ENCODE measurements at places on chromosomes 2 and 18.

GRCh38 chr2:132374151-132374550, 42.5 kb upstream of the GPR39 start:
- peak; percentile 73 for DNase-seq

DNA sequence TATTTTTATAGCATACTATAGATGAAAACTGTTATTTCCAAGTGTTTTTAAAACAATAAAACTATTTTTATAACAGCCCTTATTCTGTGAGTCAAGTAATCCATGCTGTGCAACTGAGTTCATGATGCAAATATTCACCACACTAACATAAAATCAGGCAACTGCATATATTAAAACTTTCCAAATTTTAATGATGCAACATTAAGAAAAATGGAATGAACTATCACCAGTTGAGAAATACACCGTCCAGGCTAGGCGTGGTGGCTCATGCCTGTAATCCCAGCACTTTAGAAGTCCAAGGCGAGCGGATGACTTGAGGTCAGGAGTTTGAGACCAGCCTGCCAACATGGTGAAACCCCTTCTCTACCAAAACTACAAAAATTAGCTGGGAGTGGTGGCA, 114.5 kb downstream of the CDH2 start:
- DNase-seq, result peak; percentile 71

- no peak for DNase-seq
Observed at GRCh38 chr18:66734451-66734850, 130.6 kb upstream of the CDH19 start.

DNA sequence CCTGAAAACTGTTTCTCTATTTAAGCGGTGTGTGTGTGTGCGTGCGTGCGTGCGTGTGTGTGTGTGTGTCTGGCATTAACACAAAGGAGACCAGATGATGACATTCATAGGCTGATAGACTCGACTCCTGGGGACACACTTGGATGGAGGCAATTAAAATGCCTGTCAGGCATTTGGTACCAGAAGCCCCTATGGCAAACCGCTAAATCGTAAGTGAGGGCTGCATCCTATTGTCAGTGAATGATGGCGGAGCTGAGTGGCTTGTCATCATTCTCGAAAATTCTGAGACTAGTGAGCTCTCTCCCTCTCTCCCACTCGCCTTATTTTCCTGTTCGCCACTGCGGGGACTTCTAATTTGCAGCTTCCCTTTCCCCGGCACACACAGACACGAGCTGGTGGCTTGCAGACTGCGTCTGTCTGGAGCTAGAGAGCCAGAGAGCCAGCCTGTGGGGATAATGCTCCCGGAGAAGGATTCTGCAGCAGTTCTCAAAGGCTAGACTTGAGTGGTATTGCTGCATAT, 155.4 kb downstream of the MAP2 start:
- peak; percentile 48 for DNase-seq

DNA sequence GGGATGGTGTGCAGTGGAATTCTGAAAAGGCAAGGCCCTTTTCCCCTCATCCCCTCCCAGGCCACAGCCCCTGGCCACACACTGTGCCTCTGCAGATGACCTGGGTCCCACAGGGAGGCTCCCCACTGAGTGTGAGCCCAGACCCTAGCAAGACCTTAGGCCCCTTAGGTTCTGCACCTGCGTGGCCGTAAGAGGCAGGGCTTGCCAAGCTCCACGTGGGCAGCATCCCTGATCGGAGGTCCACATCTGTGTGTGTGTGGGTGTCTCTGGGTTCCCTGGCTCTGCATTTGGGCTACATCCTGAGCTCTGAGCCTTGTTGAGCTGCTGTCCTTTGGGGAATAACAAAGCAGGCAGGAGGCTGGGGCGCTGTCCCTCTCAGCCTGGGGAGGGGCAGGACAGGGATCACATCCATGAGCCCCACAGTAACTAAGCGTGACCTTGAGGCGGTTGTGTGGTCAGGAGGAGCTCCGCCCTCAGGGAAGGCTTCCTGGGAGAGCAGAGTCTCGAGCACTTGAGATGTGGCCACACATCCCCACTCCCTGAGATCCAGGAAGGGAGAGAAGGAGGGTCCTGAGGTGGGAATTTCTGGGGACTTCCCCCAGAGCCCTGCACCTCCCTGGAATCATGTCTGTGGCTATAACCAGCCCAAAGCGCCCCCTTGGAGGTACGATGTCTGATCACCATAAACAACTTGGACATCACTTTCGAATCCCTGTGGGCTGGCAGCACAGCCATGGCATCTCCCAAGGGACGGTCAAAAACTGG, 84.8 kb downstream of the STPG4 start:
- no peak for DNase-seq

- no peak for DNase-seq
Observed at GRCh38 chr2:7379799-7380198, 462.6 kb downstream of the RNF144A start.

GRCh38 chr2:118730405-118730804, 117.0 kb downstream of the EN1 start:
- DNase-seq, result no peak

DNA sequence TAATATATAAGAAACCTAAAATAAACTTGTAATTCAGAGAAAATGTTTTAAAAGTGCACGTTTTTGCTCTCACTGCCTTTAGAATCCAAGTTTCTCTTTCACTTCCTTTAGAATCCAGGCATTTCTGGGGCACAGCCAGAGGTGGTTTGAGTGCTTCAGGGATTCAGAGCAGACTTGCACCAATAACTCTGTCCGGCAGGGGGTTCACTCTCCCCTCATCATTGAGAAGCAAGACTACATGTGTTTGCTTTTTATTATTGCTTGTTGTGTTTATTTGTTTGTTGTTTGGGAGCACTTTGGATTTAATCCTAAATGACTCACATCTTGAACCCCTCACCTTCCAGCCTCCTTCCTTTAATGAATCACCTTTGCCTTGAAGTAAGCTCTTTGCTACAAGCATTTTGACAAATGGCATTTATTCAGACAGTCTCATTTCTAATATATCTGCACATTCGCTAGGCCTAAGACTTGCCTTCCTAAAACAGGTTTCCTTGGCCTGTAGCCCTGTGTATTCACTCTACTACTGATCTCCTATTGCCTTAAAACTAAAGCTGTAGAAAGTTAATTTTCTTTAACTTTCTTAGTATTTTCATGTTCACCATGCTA, 233.5 kb upstream of the ATP5MC3 start:
- DNase-seq, result peak; percentile 92

DNA sequence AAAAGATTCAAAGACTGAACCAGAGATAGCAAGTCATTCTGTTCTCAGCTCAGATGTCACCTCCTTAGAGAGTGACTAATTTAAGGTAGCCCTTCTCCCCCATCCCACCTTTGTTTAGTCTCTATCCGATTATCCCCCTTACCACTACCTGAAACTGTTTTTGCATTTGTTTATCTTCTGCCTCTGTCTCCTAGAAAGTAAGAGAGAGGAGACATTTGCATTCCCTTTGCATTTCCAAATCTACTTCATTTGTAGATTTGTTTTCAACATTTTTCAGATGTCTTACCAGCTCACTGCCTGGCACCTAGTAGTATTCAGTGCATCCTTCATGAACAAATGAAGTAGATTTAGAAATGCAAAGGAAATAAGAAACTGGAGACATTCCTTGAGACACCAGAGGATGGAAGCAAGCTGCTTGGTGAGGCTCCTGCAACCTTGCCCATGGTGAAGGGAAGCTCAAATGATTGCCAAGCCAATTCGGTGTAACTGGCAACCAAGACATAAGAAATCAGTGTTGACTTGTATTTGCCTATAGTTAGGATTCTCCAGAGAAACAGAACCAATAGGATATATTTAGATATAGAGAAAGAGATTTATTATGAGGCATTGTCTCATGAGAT, 385.7 kb downstream of the STK39 start:
- DNase-seq, result no peak

- no peak for DNase-seq
Observed at GRCh38 chr2:183866666-183867065, 731.7 kb upstream of the ZNF804A start.

GRCh38 chr18:13372531-13372951, 154.0 kb downstream of the LDLRAD4 start:
- peak; percentile 27 for DNase-seq

DNA sequence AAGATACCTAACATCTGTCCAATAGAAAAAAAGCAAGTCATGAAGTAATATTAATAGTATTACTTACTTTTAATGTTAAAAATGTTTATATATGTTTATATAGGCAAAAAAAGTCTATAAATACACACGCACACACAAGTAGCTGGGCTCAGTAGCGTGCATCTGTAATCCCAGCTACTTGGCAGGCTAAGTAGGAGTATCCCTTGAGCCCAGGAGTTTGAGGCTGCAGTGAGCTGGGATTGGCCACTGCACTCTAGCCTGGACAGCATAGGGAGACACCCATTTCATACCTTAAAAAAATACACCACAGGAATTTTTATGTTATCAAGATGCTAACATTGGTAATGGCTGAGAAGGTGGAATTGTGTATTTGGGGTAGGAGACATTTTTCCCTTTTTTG, 17.4 kb upstream of the AFTPH start:
- DNase-seq, result no peak

GRCh38 chr2:165268754-165269153, 29.5 kb downstream of the SCN2A start:
- no peak for DNase-seq

- DNase-seq, result no peak
Observed at GRCh38 chr18:69968039-69968438, 20.4 kb upstream of the CD226 start.

- no peak for DNase-seq
Observed at GRCh38 chr18:44766450-44766849, 85.8 kb downstream of the SETBP1 start.

- DNase-seq, result no peak
Observed at GRCh38 chr2:12720278-12720620, 3.5 kb downstream of the TRIB2 start.

- no peak for DNase-seq
Observed at GRCh38 chr2:180057706-180058412, 50.8 kb upstream of the CWC22 start.

DNA sequence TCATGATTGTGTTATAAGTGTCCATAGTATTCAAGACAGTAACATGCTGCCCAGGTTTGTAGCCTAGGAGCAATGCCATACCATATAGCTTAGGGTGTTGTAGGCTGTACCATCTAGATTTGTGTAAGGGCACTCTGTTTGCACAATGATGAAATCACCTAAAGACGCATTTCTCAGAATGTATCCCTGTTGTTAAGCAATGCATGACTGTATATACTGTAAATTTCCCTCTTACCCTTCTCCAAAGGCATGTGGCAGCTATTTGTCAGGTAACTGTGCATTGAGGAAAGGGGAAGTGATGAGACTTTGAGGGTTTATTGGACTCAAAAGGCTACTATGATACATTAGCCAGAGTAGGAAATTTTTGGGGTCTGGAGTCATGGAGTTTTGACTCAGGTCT, 180.8 kb downstream of the VAPA start:
- no peak for DNase-seq

DNA sequence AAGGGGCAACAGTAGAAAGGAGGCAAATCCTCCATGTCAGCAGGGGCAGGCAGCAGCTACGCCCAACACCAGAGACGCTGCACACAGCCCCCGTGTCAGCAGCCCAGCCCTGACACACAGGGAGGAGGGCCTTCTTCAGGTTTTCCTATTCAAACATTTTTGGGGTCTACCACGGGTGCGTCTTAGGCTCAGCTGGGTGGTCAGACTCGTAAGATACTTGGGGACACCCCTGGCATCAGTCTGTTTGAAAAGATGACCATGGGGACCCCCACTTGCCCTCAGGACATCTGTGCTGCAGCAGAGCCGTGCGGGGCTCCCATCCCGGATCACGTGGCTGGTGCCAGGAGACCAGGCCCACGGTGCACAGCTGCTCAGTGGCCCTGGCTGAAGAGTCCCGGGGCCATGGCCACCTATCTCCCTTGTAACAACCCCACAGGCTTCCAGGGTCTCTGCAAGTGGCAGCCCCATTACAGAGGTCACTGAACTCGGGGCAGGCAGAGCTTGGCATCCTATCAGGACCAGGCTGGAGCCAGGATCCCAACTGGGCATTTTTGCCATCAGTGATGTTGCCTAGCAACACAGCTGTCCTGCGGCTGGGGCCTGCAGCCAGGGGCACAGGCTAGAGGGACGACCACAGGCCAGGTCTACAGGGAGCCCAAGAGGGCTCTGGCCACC, 82.5 kb downstream of the EDAR start:
- no peak for DNase-seq

- DNase-seq, result no peak
Observed at GRCh38 chr2:155653176-155653575, 679.3 kb downstream of the NR4A2 start.

- DNase-seq, result no peak
Observed at GRCh38 chr2:21096458-21096857, 27.3 kb upstream of the TDRD15 start.

- peak; percentile 68 for DNase-seq
Observed at GRCh38 chr2:12168791-12169388, 422.5 kb downstream of the LPIN1 start.

- DNase-seq, result no peak
Observed at GRCh38 chr18:23609390-23610023, 23.2 kb upstream of the NPC1 start.

DNA sequence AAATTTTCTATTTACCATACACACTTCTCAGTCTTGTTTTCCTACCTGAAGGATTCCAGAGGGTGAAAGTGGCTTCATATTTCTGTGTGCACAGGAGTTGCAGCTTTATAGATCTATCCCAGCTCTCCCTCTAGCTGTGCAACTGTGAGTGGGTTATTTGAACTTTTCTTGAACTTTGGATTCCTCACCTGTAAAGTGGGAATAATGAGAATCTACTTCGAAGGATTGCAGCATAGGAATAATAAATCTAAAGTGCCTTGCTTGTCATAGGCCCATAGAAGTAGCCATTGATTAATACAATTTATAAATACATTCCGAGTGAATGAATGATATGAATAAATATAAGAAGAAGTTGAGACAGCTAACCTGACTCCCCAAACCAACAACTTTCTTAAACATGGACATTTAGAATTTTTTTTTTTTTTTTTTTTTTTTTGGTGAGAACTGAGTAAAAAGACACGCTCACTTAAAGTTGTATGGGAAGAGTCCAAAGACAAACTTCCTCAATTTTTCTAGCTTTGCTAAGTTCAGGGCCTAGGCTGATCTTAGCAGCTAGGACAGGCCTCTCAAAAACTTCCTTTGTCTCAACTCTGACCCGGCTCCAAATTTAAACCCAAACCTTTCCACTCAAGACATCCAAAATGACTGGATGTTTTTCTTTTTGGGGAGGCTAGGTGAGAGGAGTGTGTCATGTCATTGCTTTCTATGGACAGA, 203.3 kb upstream of the FBXO11 start:
- DNase-seq, result no peak

- DNase-seq, result no peak
Observed at GRCh38 chr18:42159146-42159545, 204.1 kb downstream of the PIK3C3 start.

Data from adipocyte (in vitro differentiated cells).